Lower lobe of right lung (tissue), 2 donors: ENCODE measurements at places on chromosomes 4 and X.
A peak's percentile ranks its signal among the peaks of the same experiment; 100 is the strongest.

DNA sequence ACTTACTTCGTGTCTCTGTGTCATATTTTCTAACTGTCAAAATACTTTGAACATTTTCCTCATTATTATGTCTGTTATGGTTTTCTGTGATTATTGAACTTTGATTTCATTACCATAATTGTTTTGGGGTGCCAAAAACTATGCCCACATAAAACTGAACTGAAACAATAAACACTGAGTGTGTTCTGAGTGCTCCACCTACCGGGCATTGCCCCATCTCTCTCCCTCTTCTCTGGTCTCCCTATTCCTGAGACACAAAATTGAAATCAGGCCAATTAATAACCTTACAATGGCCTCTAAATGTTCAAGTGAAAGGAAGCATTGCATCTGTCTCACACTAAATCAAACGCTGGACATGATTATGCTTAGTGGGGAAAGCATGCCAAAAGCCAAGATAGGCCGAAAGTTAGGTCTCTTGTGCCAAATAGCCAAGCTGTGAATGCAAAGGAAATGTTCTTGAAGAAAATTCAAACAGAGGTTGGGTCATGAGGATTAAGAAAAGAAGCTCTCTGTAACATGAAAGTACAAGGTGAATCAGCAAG, 972.3 kb downstream of the PCDH7 start:
- no peak for DNase-seq

DNA sequence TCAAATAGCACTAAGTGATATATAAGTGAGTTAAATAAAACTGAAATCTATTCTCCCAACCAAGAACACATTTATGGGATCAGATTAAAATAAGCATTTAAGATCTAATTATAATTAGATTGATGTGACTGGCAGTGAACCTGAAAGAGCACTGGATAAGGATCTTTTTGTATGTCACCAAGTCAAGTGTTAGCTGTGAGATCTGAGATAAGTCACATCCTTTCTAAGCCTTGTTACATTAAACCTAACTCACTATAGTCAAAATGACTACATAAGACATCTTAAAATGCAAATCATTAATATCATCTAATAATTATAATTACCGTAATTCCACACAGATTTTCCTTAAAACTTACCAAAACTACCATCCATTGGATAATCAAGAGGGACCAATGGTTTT, 1.6 kb downstream of the CCNA2 start:
- no peak for DNase-seq

DNA sequence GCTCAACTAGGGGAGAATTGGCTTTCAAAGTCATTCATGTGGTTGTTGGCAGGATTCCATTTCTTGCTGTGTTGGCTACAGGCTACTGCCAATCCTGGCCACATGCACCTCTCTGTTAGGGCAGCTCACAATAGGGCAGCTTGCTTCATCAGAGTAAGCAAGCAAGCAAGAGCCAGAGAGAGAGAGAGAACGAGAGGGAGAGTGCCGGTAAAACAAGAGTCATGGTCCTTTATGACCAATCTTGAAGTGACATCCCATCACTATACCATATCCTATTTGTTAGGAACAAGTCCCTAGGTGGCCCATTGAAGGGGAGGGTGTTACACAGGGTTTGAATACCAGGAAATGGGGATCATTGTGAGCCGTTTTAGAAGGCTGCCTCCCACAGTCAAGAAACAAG, 33.0 kb upstream of the TLR2 start:
- no peak for DNase-seq

DNA sequence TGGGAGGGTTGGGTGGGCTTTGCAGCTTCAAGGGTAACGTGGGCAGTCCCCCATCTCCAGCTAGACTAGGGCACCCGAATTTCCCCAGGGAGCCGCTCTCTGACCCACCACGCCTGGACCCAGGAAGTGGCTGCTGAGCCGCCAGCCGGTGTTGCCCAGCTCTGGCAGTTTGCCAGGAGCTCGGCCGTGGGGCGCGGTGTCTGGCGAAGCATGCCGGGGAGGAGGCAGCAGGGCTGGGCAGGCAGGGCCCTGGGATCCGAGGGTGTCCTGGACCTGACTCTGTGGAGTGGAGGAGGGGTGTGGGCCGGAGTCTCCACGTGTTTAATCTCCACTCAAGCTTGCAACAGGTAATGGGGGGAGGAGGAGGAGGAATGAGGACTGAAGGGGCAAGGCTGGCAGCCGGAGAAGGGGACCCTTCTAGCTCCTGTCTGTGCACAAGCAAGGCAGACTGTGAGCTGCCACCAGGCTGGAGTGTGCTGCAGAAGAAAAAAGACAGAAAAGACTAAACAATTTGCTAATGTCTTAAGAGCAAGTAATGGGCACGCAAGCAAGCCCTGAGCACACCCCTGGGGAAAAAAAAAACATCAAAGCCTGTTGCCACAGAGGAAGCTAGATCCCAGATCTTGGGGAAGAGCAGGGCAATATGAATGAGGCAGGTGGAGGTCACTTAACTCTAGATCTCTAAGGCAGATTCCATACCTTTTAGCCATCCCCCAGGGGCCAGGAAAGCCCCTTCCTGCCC, 2.4 kb downstream of the LONRF3 start:
- peak; percentile 79 for DNase-seq

DNA sequence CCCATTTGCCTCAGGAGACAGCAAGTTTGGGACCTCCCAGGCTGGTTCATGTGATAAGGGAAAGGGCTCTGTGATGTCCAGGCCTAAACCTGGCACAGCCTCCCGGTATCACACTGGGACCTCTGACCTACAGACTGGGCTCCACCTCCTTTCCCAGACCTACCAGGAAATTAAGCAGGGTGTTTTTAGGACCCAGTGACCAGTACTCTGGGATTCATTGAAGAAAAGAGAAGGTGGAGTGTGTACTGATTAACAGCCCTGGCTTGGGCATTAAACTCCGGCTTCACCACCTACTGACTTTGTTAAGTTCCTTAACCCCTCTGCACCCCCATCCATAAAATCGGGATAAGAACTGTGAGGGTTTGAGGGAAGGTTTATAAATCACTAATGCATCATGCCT, 28.6 kb downstream of the ASB9 start:
- no peak for DNase-seq

- no peak for DNase-seq
These were observed 107.5 kb downstream of the STK32B start for GRCh38 chr4:5158825-5159224.

DNA sequence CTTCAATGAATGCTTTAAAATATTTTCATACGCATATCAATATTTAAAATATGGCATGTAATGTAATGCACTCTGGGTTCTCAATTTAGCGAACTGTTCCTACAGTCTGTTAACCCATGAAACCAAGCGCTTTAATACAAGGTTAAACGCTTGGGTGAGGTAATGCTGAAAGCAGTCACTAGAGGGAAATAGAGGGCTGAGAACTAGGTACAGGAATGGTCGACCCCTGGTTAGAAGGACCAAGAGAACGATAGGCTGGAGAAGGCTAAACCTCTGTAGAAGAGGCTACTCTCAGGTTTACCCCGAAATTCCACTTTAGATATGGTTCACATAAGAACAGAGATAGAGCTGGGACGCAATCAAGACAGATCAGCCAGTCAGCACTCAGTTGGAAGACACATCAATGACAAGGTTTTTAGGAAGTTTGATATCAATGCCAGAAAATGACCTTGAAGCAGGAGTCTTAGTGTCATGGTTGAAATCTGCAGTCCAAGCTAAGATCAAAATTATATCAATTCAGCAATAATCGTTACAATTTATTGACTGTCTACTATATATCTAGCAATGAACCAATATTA, 26.9 kb downstream of the ARSJ start:
- DNase-seq = no peak

DNA sequence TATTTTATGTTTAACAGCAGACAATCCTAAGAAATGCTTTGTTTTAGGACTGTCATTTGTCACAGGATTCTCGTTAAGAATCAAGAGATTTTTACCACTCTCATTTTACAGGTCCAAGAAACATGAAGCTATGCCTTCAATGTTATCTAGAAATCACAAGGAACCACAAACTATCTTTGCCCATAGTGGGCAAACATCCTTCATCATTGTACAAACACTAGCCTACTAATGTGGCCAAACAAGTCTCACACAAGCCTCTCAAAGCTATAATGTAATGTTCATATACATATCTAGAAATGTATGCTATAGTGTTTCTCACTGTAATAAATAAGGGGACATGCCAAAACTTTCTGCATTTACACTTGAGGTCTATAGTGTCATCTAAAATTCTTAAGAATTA, 26.8 kb downstream of the ZMAT1 start:
- no peak for DNase-seq

DNA sequence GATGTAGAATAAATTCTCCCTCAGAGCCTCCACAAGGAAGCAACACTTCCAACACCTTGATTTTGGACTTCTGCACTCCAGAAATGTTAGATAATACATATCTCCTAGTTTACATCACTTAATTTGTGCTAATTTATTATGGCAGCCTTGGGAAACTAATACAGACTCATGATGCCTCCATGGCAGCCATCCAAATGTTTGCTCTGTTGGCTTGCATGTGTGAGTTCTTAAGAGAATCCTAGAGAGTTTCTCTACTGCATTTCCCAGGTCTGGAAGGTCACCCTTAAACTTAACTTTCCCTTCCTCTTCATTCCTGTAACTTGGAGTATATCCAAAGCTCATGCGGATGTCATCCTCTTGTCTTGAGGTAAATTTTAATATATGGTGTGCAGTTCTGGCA, 956.1 kb downstream of the ADGRL3 start:
- DNase-seq = no peak

DNA sequence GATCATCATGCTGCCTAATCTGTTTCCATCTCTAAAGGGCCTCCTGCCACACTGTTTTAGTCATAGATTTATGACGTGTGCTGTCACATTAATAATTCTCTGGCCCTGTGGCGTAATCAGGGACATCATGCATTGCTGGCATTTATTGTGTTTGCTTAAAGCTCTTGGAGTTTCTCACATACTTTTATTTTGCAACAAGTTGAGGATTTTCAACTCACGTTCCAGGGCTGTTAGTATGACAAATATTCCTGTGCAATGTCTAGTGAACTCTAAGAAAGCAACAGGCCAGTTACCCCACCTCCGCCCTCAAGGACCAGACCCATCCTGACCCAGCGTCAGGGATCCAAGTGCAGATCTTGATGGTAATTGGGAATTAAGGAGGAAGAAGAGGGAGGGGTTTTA, 7.8 kb upstream of the PIGA start:
- no peak for DNase-seq

- DNase-seq = no peak
These were observed 18.0 kb downstream of the STAP1 start for GRCh38 chr4:67576538-67576937.

DNA sequence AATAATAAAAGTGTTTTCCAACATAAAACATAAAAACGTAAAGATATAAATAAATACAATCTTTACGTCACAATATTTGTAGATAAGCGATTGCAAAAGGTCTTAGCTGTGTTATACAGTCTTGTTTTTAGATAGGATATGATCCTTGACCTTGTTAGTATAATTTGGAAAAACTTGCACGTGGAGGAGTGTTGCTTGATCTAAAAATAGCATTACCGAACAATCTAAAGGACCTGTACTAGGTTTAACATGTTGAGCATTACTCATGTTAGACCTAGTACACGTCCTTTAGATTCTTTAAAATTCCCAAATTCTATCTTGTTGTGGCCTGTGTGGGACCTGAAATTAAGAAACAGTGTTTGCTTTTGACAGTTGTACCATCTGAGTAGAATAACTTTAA, 1.6 kb downstream of the METAP1 start:
- no peak for DNase-seq

- no peak for DNase-seq
These were observed 1616.1 kb upstream of the ADGRL3 start for GRCh38 chr4:59583845-59584568.

- no peak for DNase-seq
These were observed 110.6 kb downstream of the SH3KBP1 start for GRCh38 chrX:19776753-19777152.

GRCh38 chrX:1072637-1073377, 139.6 kb downstream of the CRLF2 start:
- no peak for DNase-seq

DNA sequence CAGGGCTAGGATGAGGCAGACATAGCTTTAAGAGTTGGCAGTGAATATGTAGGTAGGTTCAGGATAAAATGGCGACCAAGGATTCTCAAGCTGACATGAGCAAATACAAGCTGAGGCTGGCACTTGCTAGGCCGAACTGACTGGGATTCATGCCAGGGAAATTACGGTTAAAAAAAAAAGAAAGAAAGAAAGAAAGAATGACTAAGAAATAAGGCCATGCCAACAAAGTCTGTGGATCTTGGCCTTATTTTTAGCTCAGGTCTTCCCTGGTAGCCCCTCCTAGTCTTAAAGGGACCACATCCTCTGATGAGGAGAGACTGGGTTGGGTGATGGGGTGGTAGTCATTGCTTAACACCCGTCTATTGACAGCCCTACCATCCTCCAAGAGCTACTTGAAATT, 64.4 kb upstream of the KLHL13 start:
- no peak for DNase-seq

DNA sequence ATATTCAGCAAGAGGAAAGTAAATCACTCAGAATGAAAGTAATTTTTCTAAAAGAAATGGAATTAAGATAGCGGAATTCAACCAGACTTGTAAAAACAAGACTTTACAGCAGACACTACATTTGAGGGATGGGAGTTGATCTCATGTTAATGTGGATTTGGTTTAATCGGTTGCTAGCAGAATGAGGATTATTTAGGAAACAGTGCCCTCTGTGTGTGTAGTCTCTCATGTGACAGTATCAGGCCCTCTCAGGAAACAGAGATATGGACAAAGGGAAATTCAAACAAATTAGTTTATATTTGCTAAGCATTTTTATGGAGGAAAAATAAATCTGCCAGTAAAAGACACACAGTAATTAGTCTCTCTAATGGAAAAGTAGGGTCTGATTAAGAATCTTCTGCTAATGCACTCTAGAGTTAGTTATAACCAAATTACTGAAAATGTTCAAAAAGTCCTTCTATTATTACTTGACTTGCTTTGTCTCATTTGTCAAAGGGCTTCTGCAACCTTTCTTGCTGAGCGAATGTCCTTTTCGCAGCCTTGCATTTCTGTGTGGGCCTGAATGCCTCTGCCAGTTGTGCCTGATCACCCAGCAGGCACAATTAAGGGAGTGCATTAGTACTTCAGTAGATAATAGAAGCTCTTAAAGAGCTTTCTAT, 1282.3 kb upstream of the TENM3 start:
- no peak for DNase-seq

DNA sequence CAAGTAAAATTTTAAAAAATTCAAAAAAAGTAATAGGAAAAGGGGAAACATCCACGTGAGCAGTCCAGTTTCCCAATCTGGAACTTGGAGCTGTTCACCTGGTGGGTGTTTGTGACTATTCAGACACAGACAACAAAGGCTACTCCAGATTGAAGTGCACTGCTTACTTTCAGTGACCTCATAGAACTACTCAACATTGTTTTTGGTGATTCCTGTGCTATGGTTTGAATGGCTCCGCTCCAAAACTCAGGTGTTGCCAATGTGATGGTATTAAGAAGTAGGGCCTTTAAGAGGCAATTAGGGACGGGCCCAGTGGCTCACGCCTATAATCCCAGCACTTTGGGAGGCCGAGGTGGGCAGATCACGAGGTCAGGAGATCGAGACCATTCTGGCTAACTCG, 22.1 kb downstream of the SH3RF1 start:
- DNase-seq = no peak

GRCh38 chr4:173698557-173699262, 168.7 kb upstream of the HAND2 start:
- DNase-seq = no peak

GRCh38 chr4:127045861-127046260, 586.9 kb upstream of the INTU start:
- DNase-seq = no peak

- DNase-seq = no peak
These were observed 9.4 kb upstream of the RASGEF1B start for GRCh38 chr4:81481151-81481550.
